ENCODE measurements at places on chromosomes 5 and 9. TPM values are rescaled to one million over a fixed set of nuclear protein-coding genes. Genes with fewer than 3 reads are reported as not detected.

The CCL21 gene
- total RNA-seq = 0.64 TPM

The TAF1L gene
- not detected for total RNA-seq

The WDR31 gene
- total RNA-seq = 0.99 TPM

The PCDHA2 gene
- not detected for total RNA-seq

The KIAA0825 gene
- total RNA-seq = 2.9 TPM

Data from glomerular endothelial cell (primary cell).